Spleen (tissue), 13 donors: ENCODE measurements at places on chromosomes 4 and X. TPM values are rescaled to one million over a fixed set of nuclear protein-coding genes. Genes with fewer than 3 reads are reported as not detected.
A peak's percentile ranks its signal among the peaks of the same experiment; 100 is the strongest.

- DNase-seq = no peak
Measured at GRCh38 chr4:106569146-106570031, 200.8 kb upstream of the GIMD1 start.

- no peak for DNase-seq
Measured at GRCh38 chrX:1330605-1331004, 6.0 kb upstream of the IL3RA start.

GRCh38 chrX:105753411-105753810, 68.9 kb upstream of the NRK start:
- DNase-seq = no peak

DNA sequence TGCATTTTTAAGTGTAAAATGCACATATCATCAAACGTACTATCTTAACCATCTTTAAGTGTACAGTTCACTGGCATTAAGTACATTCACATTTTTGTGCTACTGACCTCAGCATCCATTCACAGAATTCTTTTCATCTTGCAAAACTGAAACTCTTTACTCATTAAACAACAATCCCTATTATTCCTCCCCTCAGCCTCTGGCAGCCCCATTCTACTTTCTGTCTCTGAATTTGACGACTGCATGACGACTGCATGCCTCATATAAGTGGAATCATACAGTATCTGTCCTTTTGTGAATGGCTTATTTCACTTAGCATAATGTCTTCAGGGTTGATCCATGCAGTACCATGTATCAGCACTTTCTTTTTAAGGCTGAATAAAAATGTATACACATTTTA, 38.7 kb downstream of the CNKSR2 start:
- DNase-seq = no peak

DNA sequence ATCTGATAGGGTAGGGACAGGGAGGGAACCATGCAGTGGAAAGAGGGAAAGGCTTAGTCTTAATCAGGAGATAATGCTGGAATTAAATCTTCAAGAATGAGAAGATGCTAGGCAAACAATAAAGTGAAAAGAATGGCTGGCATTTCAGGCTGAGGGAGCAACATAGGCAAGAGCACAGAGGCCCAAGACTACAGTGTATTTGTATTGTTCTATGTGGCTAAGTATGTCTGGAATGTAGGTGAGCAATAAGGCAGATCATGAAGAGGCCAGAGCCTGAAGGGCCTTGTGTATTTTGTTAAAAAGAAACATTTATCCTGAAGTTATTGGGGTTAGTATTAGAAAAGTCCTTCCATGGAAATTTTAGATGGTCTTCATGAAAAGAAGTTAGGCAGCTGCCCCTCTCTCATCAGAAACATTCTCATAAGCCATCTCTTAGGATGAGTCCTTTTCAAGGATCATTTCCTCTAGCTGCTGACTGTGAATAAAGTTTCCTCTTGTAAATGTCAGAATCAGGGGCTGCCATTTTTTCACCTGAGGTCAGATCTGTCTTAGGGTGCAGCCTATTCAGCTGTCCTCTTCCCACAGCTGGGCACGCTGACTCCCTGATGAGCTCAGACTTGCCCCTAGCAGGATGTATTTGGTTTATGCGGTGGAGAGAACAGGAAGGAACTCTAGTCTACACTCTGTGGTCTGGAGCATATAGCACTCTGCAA, 46.3 kb downstream of the ATP10D start:
- DNase-seq = peak; percentile 79

Gene USP17L18
- total RNA-seq = not detected

GRCh38 chr4:179116011-179116410, 1673.8 kb upstream of the AGA start:
- no peak for DNase-seq

DNA sequence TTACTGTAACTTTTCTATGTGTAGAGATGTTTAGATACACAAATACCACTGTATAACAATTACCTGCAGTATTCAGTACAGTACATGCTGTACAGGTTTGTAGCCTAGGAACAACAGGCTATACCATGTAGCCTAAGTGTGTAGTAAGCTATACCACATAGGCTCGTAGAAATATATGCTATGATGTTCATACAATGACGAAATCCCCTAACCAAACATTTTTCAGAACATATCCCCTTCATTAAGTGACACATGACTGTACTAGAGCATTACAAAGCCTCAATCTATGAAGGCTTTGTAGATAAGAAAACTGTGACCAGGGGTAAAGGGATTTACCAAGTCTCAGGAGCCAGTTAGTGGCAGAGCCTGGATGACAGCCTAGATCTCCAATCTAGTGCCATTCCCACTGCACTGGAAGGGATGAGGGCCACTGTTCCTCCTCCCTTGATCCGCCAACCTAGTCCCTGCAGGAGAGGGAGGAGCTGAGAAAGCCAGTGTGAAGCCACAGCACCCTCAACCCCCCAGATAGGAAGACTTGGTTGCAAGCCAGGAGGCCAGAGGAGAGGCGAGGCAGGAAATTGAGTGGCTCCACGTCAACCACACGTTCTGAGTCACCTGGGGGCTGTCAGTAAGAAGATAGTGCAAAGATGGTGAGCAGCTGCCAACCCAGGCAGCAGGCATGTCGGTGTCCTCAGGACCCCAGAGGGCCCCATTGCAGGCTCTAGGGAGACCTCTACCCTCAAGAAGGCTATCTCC, 227.7 kb downstream of the BCOR start:
- no peak for DNase-seq

- DNase-seq = no peak
Measured at GRCh38 chr4:41611124-41611838, 73.3 kb downstream of the LIMCH1 start.

DNA sequence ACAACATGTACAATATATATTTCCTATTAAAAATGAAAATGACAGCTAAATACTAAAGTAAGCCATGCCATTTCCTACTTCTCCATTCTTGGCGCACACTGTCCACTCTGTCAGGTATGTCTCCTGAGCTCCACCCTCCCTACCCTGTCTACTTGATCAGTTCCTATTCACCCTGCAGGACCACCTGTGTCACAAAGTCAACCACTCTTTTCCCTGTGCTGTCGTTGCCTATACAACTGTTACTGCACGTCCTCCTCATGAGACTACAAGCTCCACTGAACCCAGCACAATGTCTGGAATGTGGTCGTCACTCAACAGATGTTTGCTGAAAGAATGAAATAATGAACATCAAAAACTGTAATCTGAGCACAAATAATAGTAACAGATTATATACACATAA, 54.9 kb downstream of the SLC9A7 start:
- no peak for DNase-seq

Gene MAGEE1
- total RNA-seq = 4.0 TPM

GRCh38 chrX:38937400-38937799, 136.1 kb downstream of the MID1IP1 start:
- DNase-seq = no peak

- no peak for DNase-seq
Measured at GRCh38 chr4:120263618-120264017, 197.0 kb upstream of the MAD2L1 start.

- DNase-seq = no peak
Measured at GRCh38 chr4:82567444-82567843, 5.7 kb upstream of the TMEM150C start.

DNA sequence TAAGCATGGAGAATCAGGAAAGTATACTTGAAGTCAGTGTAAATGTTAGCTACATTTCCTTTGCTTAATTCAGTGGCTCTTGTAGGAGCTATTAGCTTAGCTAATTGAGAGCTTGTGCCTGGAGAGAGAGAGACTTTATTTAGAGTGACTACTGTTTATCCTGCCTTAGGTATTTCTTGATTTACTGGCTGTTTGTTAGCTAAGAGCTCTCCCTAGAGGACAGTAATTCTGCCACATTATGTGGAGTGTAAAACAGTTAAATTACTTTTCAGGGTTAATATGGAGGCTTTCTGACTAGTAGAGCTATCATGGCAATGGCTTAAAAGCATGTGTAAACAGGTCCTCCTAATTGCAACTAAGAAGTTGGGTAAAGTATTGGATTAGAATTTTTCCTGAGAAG, 306.5 kb upstream of the TECRL start:
- DNase-seq = no peak

Gene SSX1
- total RNA-seq = not detected

Gene LEF1
- 55.4 TPM for total RNA-seq

Gene DOK7
- total RNA-seq = 0.69 TPM

DNA sequence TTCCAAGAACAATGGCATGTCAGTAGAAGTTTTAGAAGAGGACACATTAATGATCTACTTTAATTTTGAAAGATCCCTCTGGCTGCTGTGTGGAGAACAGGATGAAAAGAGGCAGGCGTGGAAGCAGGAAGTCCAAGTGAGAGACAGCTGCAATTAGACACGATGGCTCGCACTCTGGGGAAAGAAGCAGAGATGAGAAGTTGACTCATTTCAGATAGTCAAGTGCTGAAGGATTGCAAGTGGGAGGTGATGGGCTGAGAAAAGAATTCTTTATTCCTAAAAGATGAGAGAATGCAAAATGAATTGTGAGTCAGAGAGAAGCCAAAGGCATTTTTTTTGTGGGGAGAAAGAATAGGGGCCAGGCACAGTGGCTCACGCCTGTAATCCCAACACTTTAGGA, 16.5 kb downstream of the RXFP1 start:
- DNase-seq = no peak

GRCh38 chr4:169013396-169013795, 3.3 kb upstream of the CBR4 start:
- DNase-seq = no peak

GRCh38 chrX:65994519-65995506, 45.1 kb downstream of the VSIG4 start:
- DNase-seq = no peak

- DNase-seq = no peak
Measured at GRCh38 chr4:16255730-16256129, 29.5 kb upstream of the TAPT1 start.

GRCh38 chr4:100356172-100356571, 161.7 kb downstream of the EMCN start:
- no peak for DNase-seq
